Activated T-helper 1 cell treated with anti-CD3 and anti-CD28 coated beads, Interleukin-12 subunit alpha, Interleukin-12 subunit beta, Interleukin-2, Interleukin-4 antibody, amounts not matched to agents 30 ng/mL and 10 ng/mL and 1 ng/mL, durations not matched to agents 14 hours and 24 hours and 36 hours (primary cell): ENCODE measurements at places on chromosomes 13 and 19. TPM values are rescaled to one million over a fixed set of nuclear protein-coding genes. Genes with fewer than 3 reads are reported as not detected.

- no peak for DNase-seq
- H3K27me3 ChIP-seq, result no peaks in the 10 kb centered on the region
- peaks cover 28% of the 10 kb centered on the region for H3K4me1 ChIP-seq
- H3K4me3 ChIP-seq, result peak overlapping the region; percentile 98
Measured at GRCh38 chr19:18279266-18279515, 2.2 kb downstream of the JUND start.

Gene CAPS
- total RNA-seq, result 3.4 and 3.6 TPM in 2 replicates

DNA sequence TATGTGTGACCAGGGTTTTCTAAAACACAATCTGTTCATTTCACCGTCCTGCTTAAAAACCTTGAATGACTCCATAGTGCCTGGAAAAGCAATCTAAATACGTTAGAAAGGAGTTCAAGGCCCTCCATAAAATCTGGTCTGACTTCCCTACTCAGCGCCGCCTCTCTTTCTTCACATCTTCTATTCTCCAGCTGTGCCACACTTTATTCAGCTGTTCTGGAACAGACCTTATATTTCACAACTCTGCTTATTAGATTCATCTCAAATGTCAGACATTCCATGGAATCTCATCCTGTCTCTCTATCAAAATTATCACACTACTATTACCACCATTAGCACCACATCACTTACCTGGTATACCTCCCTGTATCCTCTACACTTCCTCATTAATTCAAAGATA, 19.8 kb upstream of the SPART start:
- DNase-seq, result no peak
- peaks cover 5% of the 10 kb centered on the region for H3K27me3 ChIP-seq
- H3K4me1 ChIP-seq, result no peaks in the 10 kb centered on the region
- H3K36me3 ChIP-seq, result no peaks in the 10 kb centered on the region
- H3K27ac ChIP-seq, result no peak overlapping the region

GRCh38 chr19:35509861-35510625, 3.4 kb downstream of the DMKN start:
- peak; percentile 46 for DNase-seq
- peaks cover 6% of the 10 kb centered on the region for H3K4me1 ChIP-seq
- H3K27me3 ChIP-seq, result peaks cover 45% of the 10 kb centered on the region
- H3K27ac ChIP-seq, result no peak overlapping the region
- H3K36me3 ChIP-seq, result no peaks in the 10 kb centered on the region

GRCh38 chr19:47801270-47801669, 3.1 kb downstream of the TPRX1 start:
- H3K27me3 ChIP-seq, result peaks cover 1% of the 10 kb centered on the region
- no peaks in the 10 kb centered on the region for H3K4me1 ChIP-seq
- no peak overlapping the region for H3K4me3 ChIP-seq

GRCh38 chr19:56309511-56310185, 5.0 kb downstream of the ZSCAN5A start:
- no peaks in the 10 kb centered on the region for H3K27me3 ChIP-seq
- peaks cover 16% of the 10 kb centered on the region for H3K36me3 ChIP-seq
- no peak overlapping the region for H3K4me3 ChIP-seq
- H3K4me1 ChIP-seq, result peaks cover 23% of the 10 kb centered on the region
- DNase-seq, result peak; percentile 42

- no peak for DNase-seq
- H3K36me3 ChIP-seq, result no peaks in the 10 kb centered on the region
- H3K4me1 ChIP-seq, result no peaks in the 10 kb centered on the region
Measured at GRCh38 chr13:65911546-65912193, 1318.5 kb downstream of the PCDH9 start.

Gene PABPC3
- total RNA-seq, result 0.34 TPM in 2 replicates

Gene ZNF100
- total RNA-seq, result 20.6 and 21.8 TPM in 2 replicates

DNA sequence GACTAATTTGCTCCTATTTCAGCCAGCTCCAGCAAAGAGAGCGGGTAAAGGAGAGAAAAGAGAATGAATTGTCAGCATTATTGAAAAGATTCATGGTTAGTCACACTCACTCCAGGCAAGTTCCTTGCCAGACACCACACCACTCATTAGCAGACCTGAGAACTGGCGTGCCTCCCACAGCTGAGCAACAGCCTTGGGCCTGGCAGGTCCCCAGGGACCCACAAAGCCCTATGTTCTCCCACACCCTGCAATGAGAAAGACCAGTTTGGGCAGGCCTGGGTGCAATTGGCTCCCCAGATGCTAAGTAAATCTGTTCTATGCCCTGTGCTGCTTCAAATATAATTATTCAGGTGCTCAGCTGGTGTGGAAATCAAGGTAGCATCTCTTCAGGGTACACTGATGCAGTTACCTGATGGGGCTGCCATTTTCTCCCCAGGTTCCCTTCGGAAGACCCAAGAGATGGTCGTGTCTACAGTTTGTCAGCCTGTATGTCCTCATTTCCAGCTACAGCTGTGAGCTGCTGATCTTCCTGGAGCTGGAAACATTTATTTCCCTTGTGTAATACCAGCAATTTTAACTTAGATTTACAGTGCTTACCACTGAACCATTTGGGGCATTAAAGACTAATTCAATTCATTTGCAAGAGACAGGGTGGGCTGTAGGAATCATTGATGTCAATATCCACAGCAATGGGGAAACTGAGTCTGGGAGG, 405.0 kb downstream of the COG6 start:
- DNase-seq, result no peak
- no peaks in the 10 kb centered on the region for H3K27me3 ChIP-seq
- no peak overlapping the region for H3K4me3 ChIP-seq
- peak overlapping the region; percentile 37 for H3K27ac ChIP-seq
